Psoas muscle (tissue), 8 donors: ENCODE measurements at places on chromosomes 3 and 15.
A peak's percentile ranks its signal among the peaks of the same experiment; 100 is the strongest.

- peak; percentile 73 for DNase-seq
Measured at GRCh38 chr3:50542177-50543034, 25.1 kb downstream of the C3orf18 start.

DNA sequence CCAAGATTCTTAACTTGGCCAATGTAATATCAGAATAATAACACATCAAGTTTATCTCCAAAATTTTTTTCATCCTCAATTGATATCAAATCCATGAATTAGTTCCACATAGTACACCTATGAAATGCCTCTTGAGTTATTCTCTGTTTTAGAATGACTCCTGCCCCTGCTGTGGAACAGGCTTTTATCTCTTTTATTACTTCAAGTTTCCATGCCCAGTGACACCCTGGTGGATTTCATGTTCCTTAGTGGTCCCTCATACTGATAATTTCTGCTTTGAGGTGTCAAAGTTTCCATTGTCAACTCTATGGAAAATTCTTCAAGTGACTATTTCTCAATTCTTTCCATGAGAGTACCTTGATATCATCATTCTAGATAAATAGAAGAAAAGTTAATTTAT lies 24.6 kb downstream of the PLSCR1 start:
- no peak for DNase-seq

GRCh38 chr3:138245026-138245425 lies 57.9 kb downstream of the ARMC8 start:
- DNase-seq: no peak

GRCh38 chr3:57746156-57747010 lies 9.7 kb upstream of the SLMAP start:
- DNase-seq: no peak

DNA sequence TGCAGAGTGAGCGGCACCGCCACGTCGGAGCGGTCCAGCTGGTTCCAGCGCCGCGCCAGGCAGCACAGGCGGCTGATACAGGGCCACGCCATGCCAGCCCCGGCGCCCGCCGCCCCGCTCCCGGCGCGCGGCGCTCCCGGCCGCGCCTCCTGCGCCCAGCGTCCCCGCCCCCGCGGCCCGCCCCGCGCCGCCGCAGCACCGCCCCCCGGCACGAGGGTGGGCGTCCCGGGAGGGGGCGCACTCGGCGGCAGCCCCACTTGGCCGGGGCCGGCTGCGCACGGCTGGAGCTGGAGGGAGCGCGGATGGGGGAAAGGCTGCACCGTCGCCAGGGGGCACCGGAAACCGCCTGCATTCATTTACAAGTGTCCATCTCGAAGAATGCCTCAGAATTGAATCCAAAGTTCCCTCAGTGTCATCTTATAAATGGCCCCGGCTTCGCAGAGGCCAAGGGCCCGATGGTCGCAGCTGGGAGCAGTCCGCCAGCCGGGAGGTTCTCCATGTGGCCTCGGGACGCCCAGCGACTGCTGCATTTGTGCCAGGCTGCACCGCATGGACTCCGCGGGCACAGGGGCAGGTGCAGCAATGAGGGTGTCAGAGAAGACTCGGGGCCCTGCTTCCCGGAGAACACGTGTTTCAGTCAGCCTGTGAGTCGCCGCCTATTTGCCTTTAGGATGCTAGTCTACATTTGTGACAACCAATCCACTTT lies at the start of gene MAP6D1:
Gene MAP6D1, minus strand, starts transcription at position 122 of the 706 bp plus-strand sequence. Its CDS starts 30 bp downstream, at position 92.
- peak; percentile 70 for DNase-seq
